Activated CD4-positive, alpha-beta T cell treated with anti-CD3 and anti-CD28 coated beads, Interleukin-2, amount 50 U/mL, for 24 hours (primary cell): ENCODE measurements at places on chromosomes 2 and 18.
A peak's percentile ranks its signal among the peaks of the same experiment; 100 is the strongest.

DNA sequence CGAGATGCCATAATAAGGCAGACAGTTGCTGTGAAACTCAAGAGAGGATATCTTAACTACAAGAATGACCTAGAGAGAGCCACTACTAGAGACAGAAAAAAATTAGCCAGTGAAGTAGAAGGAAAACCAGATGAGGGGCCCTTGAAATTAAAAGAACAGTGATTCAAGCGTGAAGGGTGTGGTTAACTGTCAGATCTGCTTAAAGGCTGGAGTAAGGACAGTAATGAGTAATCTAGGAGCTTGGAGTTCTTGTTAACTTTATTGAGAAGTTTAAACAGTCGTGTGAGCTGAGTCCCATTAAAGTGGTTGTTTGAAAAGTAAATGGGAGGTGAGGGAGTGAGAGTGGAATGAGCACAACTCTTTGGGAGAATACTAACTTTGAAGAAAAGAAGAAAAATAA, 21.3 kb downstream of the PIGN start:
- no peak for DNase-seq

- DNase-seq: no peak
These were observed 140.7 kb downstream of the ZNF516 start for GRCh38 chr18:76354348-76354747.

DNA sequence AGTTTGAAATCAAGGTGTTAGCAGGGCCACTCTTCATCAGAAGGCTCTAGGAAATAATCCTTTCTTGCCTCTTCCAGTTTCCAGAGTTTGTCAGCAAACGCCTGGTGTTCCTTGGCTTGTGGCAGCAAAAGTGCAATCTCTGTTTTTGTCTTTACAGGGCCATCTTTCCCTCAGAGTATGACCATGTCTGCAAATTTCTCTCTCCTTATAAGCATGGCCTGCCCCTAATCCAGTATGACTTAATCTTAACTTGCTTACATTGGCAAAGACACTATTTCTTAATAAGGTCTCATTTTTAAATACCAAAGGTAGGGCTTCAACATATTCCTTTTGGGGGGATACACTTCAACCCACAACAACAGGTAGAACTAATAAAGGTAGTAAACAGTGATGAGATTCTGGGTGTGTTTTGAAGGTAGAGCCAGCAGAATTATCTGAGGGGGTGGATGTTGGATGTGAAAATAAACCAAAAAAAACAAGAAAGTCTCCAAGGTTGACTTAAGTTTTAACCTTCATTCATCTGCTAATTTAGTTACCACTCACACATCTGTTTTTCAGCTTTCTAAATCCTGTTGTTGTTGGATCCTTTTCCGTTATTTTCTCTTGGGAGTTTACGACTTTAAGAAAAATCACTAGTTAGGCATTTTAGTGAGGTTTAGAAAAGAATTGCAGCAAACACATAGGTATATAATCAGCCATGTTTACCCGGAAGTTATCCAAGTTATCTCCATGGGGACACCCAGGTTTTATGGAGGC, 234.4 kb upstream of the FIGN start:
- DNase-seq: no peak

- DNase-seq: no peak
These were observed 89.0 kb upstream of the HK2 start for GRCh38 chr2:74744731-74745515.

DNA sequence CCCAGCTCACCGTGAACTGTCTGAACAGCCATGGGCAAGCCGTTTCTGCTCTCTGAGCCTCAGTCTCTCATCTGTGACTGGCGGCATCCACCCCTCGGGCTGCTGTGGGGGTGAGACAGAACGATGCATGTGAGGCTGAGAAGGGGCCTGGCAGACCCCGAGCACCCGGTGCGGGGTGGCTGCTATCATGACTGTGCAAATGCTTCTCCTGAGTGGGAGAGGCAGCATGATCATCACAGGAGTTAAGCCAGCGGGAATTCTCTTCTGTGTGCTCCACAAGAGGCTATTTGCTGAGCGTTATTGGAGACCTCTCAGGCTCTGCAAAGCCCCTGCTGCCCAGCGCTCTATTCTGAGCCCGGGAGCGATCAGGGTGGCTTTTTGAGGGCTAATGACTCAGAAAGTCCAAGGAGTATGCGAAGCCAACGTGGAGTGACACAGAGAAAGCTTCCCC, 45.8 kb upstream of the ID2 start:
- DNase-seq: no peak

DNA sequence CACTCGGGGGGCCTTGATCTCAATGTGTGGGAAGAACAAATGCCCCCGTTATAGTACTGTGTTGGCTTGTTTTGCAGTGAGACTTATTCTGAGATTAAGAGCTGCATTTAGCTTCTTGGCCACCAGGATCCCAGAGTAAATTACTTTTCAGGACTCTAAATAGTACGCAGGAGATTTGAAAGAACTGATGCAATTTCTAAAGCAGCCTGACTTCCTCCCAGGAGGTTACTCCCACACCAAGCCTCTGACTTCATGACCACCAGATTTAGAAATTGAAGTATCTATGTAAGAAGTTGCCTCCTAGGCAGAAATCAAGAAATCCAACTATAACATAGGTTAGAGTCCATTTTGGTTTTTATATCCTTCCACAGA, 67.0 kb downstream of the FEZ2 start:
- DNase-seq: no peak

DNA sequence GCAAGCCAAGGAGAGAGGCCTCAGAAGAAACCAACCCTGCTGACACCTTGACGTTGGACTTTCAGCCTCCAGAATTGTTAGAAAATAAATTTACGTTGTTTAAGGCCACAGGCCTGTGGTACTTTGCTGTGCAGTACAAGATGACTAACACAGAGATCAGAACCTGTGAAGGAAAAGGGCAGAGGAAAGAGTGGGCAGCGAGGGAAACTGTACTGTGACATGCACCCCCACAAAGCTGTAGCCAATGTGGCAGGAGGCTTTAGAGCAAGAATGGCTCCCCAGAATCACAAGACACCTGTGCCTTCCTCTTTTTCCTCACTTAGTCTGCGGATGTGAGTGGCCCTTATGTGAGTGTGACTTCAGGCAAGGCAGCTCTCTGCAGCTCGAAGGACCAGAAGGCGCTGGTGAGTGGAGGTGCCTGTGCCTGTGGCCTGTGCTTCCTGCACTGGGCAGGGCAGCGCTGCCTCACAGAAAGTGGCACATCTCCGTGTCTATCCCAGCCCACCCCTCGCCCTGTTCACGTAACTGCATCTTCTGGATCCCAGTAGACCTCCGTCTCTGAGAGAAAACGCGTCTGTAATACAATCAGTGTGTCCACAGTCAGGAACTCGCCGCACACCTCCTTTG, 89.5 kb downstream of the MRPS9 start:
- DNase-seq: no peak

GRCh38 chr2:130183512-130184373, 1.7 kb downstream of the MZT2B start:
- no peak for DNase-seq

DNA sequence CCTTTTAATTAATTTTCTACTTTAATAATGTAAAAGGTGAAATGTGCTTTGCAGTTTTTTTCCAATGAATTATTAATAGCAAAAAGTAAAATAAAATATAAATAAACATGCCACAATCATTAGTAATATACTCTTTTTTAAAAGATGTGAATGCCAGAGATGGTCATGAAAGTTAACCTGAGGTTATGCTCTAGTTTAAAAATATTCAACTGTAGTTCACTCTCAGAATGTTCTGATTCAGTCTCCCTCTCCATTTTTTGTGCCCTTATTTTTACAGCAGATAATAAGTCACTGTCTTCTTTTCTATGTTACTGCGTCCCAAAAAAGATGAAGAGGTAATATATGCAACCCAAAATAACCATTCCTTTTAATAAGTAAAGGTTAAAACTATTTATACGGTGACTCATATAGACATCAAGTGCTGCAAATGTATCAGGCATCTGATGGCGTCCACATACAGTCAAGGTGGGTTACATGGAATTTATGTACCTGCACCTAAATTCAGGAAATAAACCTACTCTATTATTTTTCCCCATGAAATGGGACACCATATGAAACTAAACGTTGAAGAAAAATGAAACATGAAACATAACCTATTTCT, 153.6 kb upstream of the ZNF804A start:
- DNase-seq: no peak

DNA sequence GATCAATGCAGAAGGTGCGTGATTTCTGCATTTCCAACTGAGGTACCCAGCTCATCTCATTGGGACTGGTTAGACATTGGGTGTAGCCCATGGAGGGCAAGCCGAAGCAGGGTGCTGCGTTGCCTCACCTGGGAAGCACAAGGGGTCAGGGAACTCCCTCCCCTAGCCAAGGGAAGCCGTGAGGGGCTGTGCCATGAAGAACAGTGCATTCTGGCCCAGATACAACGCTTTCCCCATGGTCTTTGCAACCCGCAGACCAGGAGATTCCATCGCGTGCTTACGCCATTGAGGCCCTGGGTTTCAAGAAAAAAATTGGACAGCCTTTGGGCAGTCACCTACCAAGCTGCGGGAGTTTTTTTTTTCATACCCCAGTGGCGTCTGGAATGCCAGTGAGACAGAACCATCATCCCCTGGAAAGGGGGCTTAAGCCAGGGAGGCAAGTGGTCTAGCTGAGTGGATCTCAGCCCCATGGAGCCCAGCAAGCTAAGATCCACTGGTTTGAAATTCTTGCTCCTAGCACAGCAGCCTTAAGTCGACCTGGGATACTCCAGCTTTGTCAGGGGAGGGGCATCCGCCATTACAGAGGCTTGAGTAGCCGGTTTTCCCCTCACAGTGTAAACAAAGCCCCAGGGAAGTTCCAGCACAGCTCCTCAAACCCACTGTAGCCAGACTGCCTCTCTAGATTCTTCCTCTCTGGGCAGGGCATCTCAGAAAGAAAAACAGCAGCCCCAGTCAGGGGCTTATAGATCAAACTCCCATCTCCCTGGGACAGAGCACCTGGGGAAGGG, 21.7 kb downstream of the TFPI start:
- DNase-seq: no peak

DNA sequence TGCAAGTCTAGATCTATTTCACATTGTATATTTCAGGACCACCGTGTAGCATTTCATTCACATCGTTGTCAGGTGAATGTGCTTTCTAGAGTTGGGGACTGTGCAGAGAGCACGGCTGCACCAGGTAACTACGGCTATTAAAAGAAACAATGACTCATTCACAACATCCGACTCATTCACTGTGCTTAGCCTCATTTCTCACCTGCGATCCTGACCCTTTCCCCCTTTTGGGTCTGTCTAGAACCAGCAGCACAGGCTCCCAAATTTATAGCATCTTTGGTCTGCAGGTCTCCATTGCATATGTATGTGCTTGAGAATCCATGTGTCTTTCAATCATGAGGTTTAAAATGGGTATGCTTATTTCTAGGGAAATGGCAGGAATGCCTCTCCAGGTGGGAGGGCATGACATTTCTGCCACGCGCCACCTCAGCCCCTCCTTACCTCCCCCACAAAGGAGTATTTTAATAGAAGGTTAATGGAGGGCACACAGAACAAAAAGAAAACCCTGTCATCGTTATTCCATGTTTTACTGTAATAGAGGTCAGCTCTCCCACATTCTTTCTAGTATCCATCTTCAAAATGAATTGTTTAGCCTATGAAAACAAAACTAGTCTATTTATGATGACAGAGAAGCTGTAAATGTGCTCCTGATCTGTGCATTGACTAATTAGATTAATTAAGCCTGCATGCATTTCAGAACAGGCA, 246.7 kb upstream of the EPHA4 start:
- DNase-seq: no peak

DNA sequence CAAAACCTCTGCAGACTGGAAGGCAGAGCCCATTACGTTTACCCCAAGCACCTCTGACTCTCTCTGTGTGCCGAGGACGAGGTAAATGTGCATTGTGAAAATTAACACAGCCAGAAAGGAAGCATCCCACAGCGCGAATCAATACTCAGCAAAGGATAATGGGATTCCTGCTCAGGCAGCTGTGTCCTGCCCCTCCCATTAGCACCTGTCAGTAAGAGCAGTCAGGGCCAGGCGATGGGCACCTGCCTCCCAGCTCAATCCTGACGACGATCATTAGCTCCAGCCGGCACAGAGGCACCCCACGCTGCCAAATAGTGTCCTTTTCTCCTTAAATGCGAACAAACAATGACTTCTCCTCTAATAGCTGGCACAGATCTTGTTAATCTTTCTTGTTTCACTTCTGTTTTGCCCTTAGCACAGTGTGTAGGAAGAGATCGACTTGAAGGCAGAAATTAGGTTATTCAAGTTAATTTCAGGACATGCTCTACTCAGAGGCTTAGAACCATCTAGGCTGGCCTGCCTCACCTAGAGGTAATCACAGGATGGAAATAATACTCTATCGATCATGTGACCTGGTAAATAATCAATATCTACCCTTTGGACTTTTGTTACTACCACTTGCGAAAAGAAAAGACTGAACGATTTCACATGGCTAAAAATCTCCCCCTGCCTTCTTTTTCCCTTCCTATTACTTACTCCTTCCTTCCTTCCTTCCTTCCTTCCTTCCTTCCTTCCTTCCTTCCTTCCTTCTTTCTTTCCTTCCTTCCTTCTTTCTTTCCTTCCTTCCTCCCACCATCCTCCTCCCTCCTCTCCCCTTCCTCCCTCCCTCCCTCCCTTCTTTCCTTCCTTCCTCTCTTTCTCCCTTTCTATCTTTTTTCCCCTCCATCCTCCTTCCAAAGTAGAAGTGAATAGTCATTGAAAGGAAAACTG, 487.9 kb upstream of the ID2 start:
- DNase-seq: no peak

DNA sequence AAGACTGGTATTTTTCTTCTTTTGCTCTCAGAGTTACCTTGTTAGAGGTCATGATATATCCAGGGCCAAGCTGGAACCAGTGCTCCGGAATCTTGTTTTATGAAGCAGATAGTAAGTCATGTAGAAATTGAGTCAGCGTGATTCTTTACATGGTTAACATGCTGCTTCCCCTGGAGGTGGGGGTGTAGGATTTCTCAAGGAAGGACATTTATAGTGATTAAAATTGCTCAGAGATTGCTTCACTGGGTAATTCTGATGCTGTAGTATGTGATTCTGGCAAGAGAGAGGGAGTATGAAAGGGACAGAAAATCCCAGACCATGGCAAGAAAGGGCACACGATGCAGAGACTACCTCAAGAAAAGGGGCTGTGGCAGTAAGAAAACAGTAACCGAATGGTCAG, 8.0 kb upstream of the MYL1 start:
- DNase-seq: no peak

- DNase-seq: no peak
These were observed 449.4 kb upstream of the SOX11 start for GRCh38 chr2:5242751-5243150.

- peak; percentile 94 for DNase-seq
These were observed 64.7 kb downstream of the STK25 start for GRCh38 chr2:241443486-241444223.

GRCh38 chr2:233209533-233210171, 41.8 kb upstream of the ATG16L1 start:
- no peak for DNase-seq

DNA sequence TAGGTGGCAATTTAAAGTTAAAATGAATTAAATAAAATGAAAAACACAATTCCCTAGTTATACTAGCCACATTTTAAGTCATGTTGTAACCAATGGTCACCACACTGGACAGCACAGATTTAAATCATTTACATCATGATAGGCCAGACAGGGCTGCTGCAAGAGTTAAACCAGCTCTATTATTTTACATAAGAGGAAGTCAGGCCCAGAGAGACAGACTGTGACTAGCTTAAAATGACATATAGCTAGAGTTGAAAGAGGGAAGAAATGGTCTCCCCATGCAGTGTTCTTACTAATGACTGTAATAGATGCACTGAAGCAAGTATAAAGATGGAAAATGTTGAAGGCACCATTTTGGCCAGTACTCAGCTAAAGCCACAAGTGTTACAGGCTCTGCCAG, 69.6 kb downstream of the SLC66A3 start:
- no peak for DNase-seq

GRCh38 chr2:95273566-95274290, 521 bp upstream of the PROM2 start:
- no peak for DNase-seq
